ENCODE measurements at places on chromosomes 2 and 18. TPM values are rescaled to one million over a fixed set of nuclear protein-coding genes. Genes with fewer than 3 reads are reported as not detected.

GRCh38 chr18:24369426-24369825, 28.2 kb downstream of the OSBPL1A start:
- DNase-seq, result no peak

- no peak for DNase-seq
These were observed 43.5 kb downstream of the CWC22 start for GRCh38 chr2:179963626-179964025.

- no peak for DNase-seq
These were observed 165.3 kb upstream of the SMAD2 start for GRCh38 chr18:48095726-48096125.

GRCh38 chr18:69957747-69958146, 10.1 kb upstream of the CD226 start:
- no peak for DNase-seq

DNA sequence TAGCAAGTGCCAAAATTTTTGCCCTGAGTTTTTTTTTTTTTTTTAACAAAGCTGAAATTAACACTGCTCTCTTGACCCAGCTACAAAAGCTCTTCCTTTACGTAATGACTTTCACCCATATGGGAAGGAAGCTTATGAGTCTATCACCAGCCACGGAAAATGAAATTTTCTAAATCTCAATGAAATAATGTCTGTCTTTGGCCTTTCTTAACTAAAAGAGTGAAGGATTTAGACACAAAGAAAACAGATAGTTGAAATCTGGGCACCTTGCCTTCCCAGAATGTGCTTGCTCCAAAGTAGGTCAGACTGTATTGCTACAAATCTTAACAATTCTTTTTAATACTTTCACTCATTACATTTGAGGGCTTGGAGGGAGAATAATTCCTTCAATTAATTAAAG, 180.8 kb upstream of the MGAT5 start:
- DNase-seq, result no peak

DNA sequence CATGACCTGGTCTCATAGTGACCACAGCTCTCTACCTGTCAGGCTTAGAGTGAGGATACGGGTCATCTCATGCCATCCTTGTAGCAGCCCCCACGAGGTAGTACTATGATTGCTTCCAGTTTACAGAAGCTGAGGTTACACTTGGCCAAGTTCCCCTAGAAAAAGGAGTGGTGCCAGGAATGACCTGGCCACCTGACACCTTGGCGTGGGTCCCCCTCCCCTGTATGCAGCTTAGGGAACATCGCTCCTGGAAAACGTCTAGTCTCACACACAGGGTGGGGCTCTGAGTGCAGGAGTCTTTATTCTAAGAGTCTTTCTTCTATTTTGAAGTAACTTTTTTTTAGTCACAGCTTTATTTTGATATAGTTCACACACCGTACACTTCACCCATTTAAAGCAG, 14.8 kb downstream of the NPPC start:
- DNase-seq, result no peak

Gene OLA1
- 54.1 TPM for polyA plus RNA-seq

Gene WNT6
- not detected for polyA plus RNA-seq

Gene CERKL
- polyA plus RNA-seq, result 4.2 TPM

Gene IL36RN
- polyA plus RNA-seq, result not detected

Gene SCG2
- not detected for polyA plus RNA-seq
